ENCODE measurements at places on chromosomes 1 and 21. TPM values are rescaled to one million over a fixed set of nuclear protein-coding genes. Genes with fewer than 3 reads are reported as not detected.

CDC42 gene
- total RNA-seq: 197 TPM

PLEKHN1 gene
- 2.0 TPM for total RNA-seq

LCE1F gene
- not detected for total RNA-seq

TMPRSS2 gene
- 10.2 TPM for total RNA-seq

FNBP1L gene
- total RNA-seq: 115 TPM

MIXL1 gene
- 4.7 TPM for total RNA-seq

ADORA1 gene
- total RNA-seq: 1.3 TPM

ARHGAP30 gene
- total RNA-seq: 0.13 TPM

ATP6V1G3 gene
- not detected for total RNA-seq

HSD3B2 gene
- not detected for total RNA-seq

ZC3H12A gene
- total RNA-seq: 6.7 TPM

CASQ1 gene
- total RNA-seq: 0.55 TPM

VHLL gene
- not detected for total RNA-seq
